Bronchial epithelial cell (primary cell): ENCODE measurements at places on chromosomes 2 and 18. TPM values are rescaled to one million over a fixed set of nuclear protein-coding genes. Genes with fewer than 3 reads are reported as not detected.

DOK6 gene
- total RNA-seq, result not detected in 2 replicates

COBLL1 gene
- 10.5 and 18.9 TPM in 2 replicates for total RNA-seq

- no peak for DNase-seq
Measured at GRCh38 chr2:178629463-178629862, 149.2 kb downstream of the PLEKHA3 start.

DNA sequence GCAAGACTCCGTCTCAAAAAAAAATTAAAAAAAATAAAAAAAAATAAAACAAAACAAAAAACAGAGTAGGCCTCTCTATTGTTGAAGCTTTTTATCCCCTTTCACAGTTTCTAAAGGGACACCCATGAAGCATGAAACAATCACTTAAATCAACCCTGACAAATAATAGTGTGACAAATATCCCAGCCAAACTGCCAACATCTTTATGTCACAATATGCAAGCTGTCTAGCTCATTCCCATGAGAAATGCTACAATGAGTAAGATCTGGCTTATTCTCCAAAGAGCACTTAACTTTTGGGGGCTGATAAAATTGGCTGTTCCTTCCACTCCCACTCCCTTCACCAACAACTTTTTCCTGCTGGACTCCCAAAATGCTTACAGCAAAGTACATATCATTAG lies 21.7 kb upstream of the ABCA12 start:
- DNase-seq, result no peak

KIF5C gene
- not detected in 2 replicates for total RNA-seq

DNA sequence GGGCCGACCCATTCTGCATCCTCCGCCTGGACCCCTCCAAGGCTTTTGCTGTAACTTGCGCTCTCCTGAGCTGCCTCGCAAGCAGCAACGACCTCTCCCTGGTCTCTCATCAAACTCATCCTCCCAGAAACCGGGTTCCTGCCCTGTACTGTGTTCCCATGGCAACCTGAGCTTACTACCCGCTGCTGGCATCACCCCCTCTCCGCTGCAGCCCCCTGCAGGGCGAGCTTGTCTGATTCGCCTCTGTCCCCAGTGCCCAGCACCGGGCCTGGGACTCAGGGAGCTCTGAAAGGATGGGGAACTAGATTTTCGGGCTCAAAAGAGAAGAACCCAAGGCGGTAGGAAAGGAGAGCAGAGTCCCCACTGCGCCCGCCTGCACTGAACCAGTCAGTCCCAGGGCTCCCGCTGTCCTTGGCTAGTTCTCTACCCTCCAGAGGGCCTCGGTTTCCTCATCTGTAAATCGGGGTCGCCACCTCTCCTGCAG lies 463 bp downstream of the HS1BP3 start:
- peak; percentile 22 for DNase-seq

DNA sequence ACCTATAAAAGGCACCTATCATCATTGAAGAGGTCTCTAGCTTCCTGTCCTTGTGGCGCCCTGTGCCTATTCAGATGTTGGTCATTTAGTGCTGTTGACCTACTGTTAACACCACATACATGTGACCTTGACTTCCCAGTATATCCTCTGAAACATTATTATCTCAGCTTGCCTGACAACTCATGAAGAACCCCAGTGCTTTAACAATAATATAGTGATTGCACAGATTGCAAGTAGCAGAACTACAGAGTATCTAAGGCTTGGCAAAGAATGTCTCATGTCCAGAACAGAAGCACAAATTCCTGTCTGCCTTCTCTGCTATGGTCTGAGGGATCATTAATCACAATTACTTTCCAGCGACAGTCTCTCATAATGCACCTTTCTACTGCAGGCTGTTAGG lies 165.3 kb downstream of the LCLAT1 start:
- no peak for DNase-seq

- DNase-seq, result no peak
Measured at GRCh38 chr2:231250698-231251097, 52.3 kb downstream of the ARMC9 start.

IL37 gene
- not detected in 2 replicates for total RNA-seq

- DNase-seq, result peak; percentile 96
Measured at GRCh38 chr2:62604336-62604735, 98.3 kb upstream of the TMEM17 start.

- peak; percentile 42 for DNase-seq
Measured at GRCh38 chr18:63890950-63891304, 3.4 kb downstream of the SERPINB2 start.

- DNase-seq, result peak; percentile 95
Measured at GRCh38 chr2:37585982-37586621, 85.3 kb downstream of the CDC42EP3 start.

GRCh38 chr2:11750422-11750821 lies 4.0 kb downstream of the LPIN1 start:
- peak; percentile 38 for DNase-seq

GRCh38 chr2:127455566-127456493 lies 37.6 kb downstream of the PROC start:
- no peak for DNase-seq

PPP1R1C gene
- 2.1 and 2.7 TPM in 2 replicates for total RNA-seq

GRCh38 chr2:134482131-134482723 lies 228.4 kb downstream of the MGAT5 start:
- DNase-seq, result no peak

BOK gene
- total RNA-seq, result 18.4 and 19.5 TPM in 2 replicates

GRCh38 chr2:69988086-69988635 lies 26.7 kb upstream of the ASPRV1 start:
- DNase-seq, result no peak

GRCh38 chr2:37976411-37976810 lies 51.3 kb downstream of the RMDN2 start:
- no peak for DNase-seq

DNA sequence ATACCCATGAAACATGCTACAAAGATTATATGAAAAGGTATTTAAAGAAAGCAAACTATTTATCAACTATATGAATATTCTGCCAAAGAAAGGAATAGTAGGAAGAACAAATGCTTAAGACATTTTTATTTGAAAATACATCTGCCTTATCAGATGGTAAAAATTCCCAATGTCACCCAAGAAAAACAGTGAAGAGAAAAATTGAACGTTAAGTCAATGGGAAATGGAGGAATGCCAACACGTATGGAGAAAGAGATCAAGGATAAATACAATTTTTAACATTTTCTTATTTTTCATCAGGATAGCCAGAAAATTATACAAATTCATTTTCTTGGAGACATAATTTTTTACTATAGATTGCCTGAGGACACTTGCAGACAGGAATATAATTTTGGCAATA lies 394.2 kb downstream of the ZEB2 start:
- no peak for DNase-seq

DNA sequence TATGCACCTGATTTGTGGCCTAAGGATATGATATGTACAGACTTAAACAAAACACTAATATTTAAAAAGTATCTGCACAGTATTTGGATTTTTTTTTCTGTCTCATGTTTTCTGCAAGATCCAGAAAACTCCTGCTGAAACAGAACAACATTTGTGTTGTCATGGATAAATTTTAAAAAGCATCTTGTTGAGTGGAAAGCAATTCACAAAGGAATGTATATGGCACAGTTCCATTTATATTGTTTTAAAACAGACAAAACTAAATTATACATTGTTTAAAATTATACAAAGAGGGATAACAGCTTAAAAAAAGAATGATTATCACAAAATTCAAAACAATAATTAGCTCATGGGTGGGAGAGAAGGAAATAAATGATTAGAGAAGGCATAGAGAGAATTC lies 193.5 kb downstream of the PPP1R1C start:
- no peak for DNase-seq

GRCh38 chr2:172614932-172615331 lies 59.0 kb downstream of the PDK1 start:
- no peak for DNase-seq

DNA sequence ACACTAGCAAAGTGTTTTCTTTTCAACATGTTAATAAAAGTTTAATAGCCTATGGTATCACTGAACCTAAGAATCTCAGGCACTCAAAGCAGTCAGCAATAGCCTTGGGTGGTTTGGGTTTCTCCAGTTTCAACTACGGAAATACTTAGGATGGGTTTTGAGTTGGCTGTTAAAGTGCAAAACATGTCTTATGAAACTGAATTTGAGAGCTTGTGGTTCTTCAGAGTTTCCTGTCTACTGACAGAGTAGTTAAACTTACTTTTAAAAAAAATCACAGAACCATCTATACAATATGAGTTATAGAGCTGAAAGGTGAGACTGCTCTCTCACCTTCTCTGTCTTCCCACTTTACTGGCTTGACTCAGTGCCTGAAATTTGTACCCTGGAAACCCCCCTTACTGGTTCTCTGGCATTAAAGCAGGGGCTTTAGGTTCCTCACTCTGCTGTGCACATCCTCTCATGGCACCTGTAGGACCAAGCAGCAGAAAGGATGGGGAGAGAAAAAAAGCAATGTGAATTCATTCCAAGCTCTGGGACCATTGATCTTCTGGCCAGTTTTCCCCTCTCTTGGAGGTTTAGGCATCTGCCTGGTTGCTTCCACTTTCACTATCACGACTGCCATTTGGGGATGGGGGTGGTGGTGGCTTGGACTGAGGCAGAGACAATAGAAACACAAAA lies 18.1 kb downstream of the CCDC141 start:
- no peak for DNase-seq

GALNT14 gene
- total RNA-seq, result 9.2 and 12.4 TPM in 2 replicates

UGT1A4 gene
- 0.26 and 2.9 TPM in 2 replicates for total RNA-seq
